ENCODE measurements at places on chromosomes 1 and 21. TPM values are rescaled to one million over a fixed set of nuclear protein-coding genes. Genes with fewer than 3 reads are reported as not detected.

The ASPM gene
- 3.9 TPM for total RNA-seq

The AMY2B gene
- total RNA-seq = 1.7 TPM

The HAO2 gene
- total RNA-seq = not detected

The FTCD gene
- 2.0 TPM for total RNA-seq

The TNNT2 gene
- 6.1 TPM for total RNA-seq

The SPATA1 gene
- 1.4 TPM for total RNA-seq

The TSPAN1 gene
- total RNA-seq = 1.7 TPM

The IVL gene
- total RNA-seq = 0.16 TPM

- no peak for DNase-seq
Observed at GRCh38 chr1:169186106-169186505, 79.6 kb downstream of the ATP1B1 start.

DNA sequence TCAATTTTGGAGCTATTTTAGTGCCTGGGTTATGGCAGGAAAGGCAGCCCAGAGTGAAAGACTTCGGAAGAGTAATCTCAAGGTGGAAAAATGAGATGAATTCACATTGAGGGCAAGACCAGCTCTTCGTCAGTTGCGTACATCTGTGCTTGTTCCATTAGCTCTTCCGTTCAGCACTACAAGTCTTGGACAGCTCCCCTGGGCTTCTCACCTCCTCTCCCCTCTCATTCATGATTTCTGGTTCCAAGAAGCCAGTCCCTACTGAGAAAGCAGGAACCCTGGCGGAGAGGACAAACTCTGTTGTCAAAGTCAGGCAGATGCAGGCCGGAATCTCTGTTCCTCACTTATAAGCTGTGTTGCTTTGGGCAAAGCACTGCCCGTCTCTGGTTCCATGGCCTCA, 76.5 kb downstream of the ACTL8 start:
- peak; percentile 39 for DNase-seq

- DNase-seq = no peak
Observed at GRCh38 chr1:84476225-84476624, 2.8 kb upstream of the RPF1 start.

- no peak for DNase-seq
Observed at GRCh38 chr1:110893908-110894490, 21.1 kb downstream of the CD53 start.

- peak; percentile 46 for DNase-seq
Observed at GRCh38 chr1:70140343-70140742, 65.0 kb downstream of the LRRC40 start.

DNA sequence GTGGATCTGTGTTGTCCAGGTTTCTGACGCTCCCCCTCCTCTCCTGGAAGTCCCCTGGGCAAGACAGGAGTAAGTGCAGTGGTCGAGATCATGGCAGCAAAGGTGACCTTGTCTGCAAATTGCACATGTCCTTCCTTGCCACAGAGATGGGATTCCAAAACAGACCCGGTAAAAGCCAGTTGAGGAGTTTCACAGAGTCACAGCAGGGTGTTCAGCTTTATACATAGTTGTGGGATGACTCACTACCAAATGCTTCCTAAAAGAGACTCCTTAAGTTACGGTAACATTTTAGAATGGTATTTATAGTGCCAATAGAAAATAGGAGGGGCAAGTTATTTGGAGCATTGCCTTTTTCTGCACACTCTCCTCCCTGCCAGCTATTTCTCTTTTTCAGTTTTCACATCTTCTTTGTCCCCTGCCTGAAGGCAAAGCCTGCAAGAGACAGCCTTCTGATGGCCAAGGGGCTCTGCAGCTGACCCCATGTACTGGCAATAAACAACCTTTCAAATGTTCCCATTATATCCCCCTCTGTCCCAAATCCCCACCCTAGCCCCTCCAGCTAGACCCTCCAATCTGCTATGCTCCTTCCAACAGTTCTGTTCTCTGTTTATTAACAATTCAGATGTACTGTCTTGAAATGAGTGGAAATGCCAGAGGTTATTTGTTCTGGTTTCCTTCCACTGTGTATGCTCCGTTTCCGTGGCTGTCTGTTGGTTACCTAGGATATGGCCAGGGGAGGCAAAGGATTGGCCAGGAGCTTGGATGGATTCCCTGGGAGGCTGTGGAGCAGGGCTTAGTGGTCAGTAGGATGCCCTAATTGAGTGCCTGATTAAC, 115.0 kb downstream of the TGFB2 start:
- DNase-seq = peak; percentile 94

DNA sequence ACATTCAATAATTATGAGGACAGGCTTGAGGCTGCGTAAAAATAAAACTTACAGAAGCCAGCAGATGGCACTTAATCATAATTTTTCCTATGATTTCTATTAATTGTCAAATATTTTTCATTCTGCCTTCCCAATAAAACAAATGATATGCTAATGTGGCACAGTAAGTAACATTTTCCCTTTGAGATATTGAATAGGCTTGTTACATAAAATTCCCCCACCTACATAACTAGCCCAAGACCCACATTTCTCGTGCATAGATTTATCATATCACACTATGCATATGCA, 55.4 kb upstream of the PTGFRN start:
- no peak for DNase-seq

- DNase-seq = peak; percentile 57
Observed at GRCh38 chr1:26016258-26016952, 5.2 kb upstream of the EXTL1 start.

GRCh38 chr1:151356696-151357095, 9.6 kb upstream of the RFX5 start:
- DNase-seq = no peak

GRCh38 chr1:23129846-23130245, 38.8 kb downstream of the LUZP1 start:
- peak; percentile 25 for DNase-seq

- DNase-seq = no peak
Observed at GRCh38 chr21:33217138-33217520, 12.6 kb upstream of the IFNAR2 start.

GRCh38 chr21:40696246-40696645, 150.7 kb downstream of the DSCAM start:
- no peak for DNase-seq

DNA sequence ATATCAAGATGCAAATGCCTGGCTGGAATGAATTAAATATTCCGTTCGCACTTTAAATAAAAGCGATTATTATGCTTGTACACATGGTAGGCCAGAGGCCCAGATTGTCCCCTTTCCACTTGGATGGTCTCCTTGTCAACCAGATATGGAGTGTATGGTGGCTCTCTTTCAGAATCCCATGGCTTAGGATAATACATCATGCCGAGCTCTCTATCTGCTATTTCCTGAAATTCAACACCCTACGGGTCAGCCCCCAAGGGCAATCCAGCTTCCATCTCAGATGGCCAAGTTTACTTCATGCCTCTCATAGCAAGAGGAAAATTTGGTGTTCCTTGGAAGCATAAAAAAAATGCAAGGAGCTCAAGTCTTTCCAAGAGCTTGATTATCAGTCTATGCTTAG, 25.4 kb upstream of the FMO1 start:
- peak; percentile 5 for DNase-seq

GRCh38 chr1:172955161-172955815, 95.5 kb downstream of the TNFSF18 start:
- DNase-seq = peak; percentile 97

- no peak for DNase-seq
Observed at GRCh38 chr1:157597959-157598667, at the start of gene FCRL4. Gene FCRL4 (minus strand): TSS chr1:157598085. CDS start chr1:157597944, 141 bp downstream.

GRCh38 chr1:240499012-240499411, 112.9 kb downstream of the GREM2 start:
- DNase-seq = peak; percentile 62

DNA sequence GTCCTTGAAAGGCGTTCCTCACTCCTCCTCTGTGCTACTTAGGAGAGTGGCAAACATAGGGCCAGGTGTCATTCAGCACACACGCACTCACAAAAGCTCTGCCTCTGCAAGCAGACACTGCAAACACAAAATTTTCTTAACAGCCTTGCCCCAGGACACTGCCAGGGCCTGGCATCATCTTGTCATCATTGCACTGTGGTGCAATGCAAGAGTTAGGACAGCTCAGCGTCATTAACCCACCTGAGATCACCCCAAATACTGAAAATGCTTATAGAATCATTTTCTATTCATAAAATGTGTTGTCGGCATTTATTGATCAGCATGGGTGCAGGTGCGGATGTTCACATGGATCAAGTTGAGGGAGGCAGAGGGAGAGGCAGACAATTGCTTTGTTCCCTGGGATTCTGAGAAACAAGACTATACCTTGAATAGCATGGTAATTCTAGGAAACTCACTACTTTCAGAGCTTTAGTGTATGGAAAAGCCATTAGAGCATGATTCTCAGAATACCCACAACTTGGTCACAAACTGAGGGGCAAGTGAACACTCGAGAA, 3.0 kb downstream of the ADAM30 start:
- no peak for DNase-seq

GRCh38 chr1:84753516-84754385, 63.5 kb upstream of the SSX2IP start:
- peak; percentile 42 for DNase-seq

DNA sequence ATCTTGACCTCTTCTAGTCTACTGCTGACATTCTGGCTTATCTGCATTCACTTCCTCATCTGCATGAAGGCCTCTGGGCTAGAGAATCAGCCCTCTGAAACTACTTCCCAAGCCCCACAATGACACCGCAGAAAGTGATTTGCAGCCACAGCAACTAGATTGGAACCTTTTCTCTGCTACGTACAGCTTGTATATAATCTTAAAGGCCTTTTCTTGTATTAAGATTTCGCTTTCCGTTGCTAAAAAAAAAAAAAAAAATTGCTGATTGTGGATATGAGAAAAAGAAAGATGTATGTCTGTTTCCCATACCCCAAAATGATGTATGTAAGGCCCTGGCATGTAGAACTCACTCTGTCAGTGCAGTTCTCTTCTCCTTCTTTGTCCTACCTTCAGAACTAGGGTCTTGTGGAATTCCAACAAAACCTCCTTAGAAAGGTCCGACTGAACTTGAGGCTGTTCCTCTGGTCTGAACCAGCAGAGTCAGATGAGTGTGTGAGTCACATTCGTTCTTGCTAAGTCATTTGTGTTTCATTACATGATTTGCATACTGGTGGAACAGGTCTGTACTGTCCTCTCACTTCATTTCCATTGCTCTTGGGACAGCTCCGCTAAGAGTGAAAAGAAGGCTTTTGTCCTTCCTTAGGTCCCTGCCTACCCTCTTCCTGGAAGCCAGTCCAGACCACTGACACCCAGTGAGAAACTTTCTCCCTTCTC, 62.7 kb downstream of the PLPP3 start:
- DNase-seq = peak; percentile 72

All from astrocyte (in vitro differentiated cells and primary cell).